ENCODE measurements at places on chromosomes 5 and 9.

DNA sequence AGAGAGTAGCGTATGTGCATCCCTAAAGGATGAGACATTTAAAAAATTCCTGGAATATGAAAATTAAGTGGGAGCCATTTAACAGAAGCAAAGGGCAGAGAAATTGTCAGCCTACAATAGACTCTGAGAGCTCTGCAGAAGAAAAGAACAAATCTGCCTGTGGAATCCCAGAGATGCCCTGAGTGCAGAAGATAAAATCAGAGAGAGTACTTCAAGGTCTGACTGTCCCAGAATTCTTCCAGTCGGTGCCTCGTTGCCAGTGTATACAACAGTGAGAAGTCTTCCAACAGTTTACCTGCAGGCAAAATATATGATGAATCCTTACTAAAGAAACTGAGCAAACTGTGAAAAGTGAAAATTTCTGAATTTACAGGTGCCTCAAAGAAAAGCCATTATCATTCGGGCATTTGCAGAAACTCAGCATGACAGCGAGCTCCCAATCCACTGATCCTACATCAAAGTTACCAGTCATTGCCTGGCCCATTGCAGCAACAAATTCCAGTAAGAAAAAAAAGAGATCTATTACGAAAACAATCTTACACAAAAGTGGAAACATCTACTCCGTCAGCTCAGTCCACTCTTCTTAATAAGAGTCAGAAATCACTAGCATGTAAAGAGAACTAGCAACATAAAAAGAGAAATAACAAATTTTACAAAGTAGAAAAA lies 92.8 kb upstream of the VCAN start:
- DNase-seq = no peak

DNA sequence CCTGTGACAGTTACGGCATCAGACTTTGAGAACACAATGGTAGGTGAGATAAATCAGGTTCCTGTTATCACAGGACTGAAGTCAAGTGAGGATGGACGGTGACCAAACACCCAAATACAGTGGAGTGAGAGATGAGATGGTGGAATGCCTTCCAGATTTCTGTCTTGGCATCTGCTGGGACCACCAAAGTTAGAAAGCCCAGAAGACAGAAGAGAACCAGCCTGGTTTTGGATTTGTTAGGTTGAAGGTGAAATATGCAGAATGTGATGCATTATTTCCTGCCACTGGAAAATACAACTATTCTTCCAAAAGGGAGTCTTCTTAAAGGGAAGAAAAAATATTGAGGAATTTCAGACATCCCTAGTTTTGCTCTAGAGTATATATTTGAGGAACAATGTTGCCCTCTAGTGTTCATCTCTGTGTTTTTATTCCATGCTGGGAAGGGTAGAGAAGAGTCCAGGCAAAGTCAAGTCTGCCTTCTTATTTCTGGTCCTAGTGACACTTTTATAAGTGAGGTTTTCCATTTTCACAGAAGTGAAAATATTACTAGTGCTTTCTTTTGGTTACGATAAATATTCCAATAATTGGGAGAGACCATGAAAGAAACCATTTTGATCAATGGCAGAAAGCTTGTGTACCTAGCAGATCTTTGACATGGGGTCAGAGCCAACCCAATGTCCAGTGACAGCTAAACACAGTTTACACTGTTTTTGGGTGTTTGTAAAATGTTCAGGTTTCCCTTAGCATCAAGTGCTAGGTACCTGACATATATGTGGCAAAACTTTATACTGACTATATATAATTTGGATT lies 142.3 kb upstream of the ANKH start:
- DNase-seq = no peak

DNA sequence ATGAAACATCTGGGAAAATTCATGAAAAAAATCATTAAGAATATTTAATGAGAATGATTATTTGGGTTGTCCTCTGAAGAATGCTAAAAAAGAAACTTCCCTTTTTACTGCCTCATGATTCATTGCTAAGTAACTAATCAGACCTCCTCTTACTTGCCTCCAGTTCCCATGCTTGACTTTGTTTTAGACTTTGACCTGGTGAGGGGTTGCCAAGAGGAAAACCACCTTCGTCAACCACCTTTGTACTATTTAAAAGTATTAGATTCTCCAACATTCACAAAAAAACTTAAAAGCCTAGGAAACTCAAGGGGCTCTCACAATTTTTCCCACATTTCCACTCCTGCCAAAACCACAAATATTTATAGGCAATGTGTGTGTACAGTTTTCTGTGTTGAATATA lies 115.2 kb upstream of the ST8SIA4 start:
- no peak for DNase-seq

DNA sequence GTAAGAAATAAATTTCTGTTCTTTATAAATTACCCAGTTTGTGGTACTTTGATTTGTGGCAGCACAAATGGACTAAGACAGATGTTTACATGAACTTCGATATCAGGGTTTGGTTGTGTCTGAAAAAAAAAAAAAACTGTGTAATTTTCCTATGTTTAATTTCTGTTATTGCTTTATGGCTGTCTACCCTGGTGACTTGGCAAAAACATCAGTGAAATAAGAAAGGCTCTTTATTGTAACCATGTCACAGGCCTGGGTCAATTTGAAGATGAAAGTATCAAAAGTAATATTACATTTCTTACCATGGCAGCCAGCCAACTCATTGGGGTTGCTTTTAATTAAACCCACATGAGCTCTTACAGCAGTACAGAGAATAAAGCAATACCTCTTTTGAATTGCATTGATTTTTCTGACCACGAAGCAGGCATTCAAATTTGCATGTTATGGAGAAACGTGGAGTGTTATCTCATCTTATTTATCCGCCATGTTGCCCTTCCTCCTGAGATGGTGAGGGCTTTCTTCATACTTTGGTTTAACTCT lies 20.6 kb upstream of the SV2C start:
- DNase-seq = no peak

GRCh38 chr5:54902791-54903473 lies 82.5 kb downstream of the ESM1 start:
- no peak for DNase-seq

Measured in stimulated activated CD8-positive, alpha-beta memory T cell treated with anti-CD3 and anti-CD28 coated beads, Interleukin-2, amount 100 ng/mL, for 1 hour (primary cell).